ENCODE measurements at places on chromosomes 1 and 21. TPM values are rescaled to one million over a fixed set of nuclear protein-coding genes. Genes with fewer than 3 reads are reported as not detected.

The PDIK1L gene
- total RNA-seq: 11.2 TPM

DNA sequence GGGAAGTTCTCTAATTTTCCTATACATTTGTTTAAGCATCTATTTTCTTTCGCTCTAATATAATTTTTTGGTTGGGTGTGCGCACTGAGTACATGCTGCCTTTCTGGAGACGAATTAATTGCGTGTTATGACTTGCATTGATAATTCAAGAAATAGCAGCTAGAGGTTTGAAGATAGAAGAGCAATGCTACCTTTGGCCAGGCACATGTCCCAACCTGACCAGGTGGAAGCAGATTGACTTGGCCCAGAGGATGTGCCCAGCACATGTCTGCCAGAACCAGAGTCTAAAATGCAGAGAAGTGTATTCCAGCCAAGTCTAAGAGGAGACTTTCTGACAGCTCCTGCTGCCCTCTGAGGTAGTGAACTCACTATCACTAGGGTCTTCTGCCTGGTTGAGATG is 114.3 kb downstream of the SLC35F3 start:
- ATAC-seq: no peak
- no peak overlapping the region for H3K27ac ChIP-seq
- H3K36me3 ChIP-seq: no peaks in the 10 kb centered on the region
- peaks cover 15% of the 10 kb centered on the region for H3K27me3 ChIP-seq

- no peaks in the 10 kb centered on the region for H3K27me3 ChIP-seq
- peaks cover 28% of the 10 kb centered on the region for H3K4me1 ChIP-seq
- H3K36me3 ChIP-seq: peaks cover 44% of the 10 kb centered on the region
- peak; percentile 90 for ATAC-seq
- H3K4me3 ChIP-seq: peak overlapping the region; percentile 86
Measured at GRCh38 chr1:161013488-161014230, 7.3 kb downstream of the F11R start.

DNA sequence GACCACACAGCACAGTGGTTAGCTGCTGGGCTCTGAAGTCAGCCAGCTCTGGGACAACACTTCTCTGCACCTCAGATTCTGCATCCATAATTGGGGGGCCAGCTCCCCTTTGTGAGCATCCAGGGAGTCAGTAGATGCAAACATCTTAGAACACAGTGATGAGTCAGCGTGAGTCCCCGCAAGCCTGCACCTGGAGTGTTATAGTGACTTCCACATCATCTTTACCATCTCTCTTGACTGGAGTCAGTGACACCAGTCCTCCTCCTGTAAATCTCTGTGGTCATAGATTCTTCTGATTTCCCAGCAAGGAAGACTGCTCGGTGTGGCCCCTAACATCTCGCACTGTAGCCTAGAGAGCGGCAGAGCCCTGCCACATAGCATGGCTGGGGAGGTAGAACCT is 13.9 kb upstream of the EDN2 start:
- H3K4me1 ChIP-seq: no peaks in the 10 kb centered on the region
- no peaks in the 10 kb centered on the region for H3K36me3 ChIP-seq
- H3K27ac ChIP-seq: no peak overlapping the region
- peaks cover 14% of the 10 kb centered on the region for H3K27me3 ChIP-seq

The SAMD13 gene
- total RNA-seq: not detected

- no peaks in the 10 kb centered on the region for H3K27me3 ChIP-seq
- no peak for ATAC-seq
- no peaks in the 10 kb centered on the region for H3K4me1 ChIP-seq
- peak overlapping the region; percentile 86 for H3K4me3 ChIP-seq
- peak overlapping the region; percentile 82 for H3K27ac ChIP-seq
Measured at GRCh38 chr1:201113451-201114244, 1.4 kb upstream of the CACNA1S start.

GRCh38 chr1:243508303-243508713 is 252.5 kb downstream of the SDCCAG8 start:
- peaks cover 71% of the 10 kb centered on the region for H3K36me3 ChIP-seq
- no peak overlapping the region for H3K4me3 ChIP-seq
- ATAC-seq: no peak
- H3K27ac ChIP-seq: no peak overlapping the region

DNA sequence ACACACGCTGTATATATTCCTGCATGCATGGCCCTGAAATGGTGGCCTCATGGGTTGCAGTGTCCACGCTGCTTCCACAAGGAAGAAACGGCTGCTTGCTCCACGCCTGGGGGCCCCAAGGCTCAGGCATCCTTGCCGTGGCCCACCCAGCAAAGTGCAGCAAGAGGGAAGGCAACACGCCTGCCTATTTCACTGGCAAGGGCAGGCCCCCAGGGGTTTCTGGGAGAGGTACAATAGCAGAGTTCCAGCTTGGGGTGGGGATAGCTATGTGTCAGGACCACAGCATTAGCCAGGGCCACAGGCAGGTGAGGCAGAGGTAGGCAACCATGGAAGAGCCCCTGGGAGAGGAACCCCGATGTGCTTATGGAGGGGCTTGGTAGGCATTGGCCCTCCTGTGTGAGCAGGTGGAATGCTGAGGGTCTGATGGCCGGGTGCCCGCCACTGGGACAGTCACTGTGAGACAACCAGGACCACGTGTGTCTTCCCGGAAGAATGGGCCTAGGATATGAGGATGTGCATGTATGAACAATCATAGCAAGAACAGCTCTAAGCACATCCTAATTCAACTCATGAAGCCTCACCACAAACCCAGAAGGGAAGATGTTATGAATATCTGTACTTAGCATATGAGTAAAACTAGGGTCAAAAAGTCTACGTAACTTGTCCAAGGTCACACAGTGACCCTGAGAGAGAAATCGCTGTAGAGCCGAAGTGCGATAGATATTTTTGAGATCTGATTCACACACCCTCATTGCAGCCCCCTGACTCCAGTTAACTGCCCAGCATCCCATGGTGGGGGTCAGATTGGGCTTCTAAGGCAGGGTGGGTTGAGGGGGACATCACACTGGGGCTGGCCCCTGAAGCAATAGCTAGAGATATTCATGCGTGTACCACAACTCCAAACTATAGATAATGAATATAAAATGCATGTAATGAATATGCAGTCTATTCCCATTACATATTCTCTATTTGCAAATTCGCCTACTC is 11.8 kb downstream of the TFF2 start:
- peak overlapping the region; percentile 10 for H3K4me3 ChIP-seq
- peak; percentile 84 for ATAC-seq
- H3K4me1 ChIP-seq: peaks cover 17% of the 10 kb centered on the region
- H3K36me3 ChIP-seq: no peaks in the 10 kb centered on the region

DNA sequence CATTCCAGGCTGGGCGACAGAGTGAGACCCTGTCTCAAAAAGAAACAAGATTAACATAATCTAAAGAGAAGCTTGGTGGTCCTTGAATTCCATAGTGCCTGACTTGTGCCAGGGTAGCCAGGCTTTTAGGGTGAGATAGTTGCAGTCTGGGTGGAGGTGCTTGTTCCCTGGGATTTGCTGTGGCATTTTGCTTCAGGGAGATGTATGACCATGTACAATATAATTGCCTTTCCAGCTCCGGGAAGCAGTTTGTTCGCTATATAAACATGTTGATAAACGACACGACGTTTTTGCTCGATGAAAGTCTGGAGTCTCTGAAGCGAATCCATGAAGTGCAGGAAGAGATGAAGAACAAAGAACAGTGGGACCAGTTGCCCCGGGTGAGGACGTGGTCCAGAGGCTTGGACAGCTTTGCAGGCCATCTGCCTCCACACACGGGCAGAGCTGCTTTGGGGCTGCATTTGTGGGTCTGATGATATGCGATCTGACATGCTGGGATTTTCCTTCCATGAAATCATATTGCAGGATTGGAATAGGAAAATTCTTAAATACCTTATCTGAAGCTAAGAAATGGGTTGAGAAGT is 49.4 kb upstream of the KIF1B start:
- H3K4me3 ChIP-seq: no peak overlapping the region
- H3K27me3 ChIP-seq: no peaks in the 10 kb centered on the region
- H3K4me1 ChIP-seq: peaks cover 5% of the 10 kb centered on the region
- H3K36me3 ChIP-seq: peaks cover 61% of the 10 kb centered on the region

The KPRP gene
- not detected for total RNA-seq

- peaks cover 4% of the 10 kb centered on the region for H3K27me3 ChIP-seq
- ATAC-seq: no peak
- peak overlapping the region; percentile 81 for H3K4me3 ChIP-seq
- H3K27ac ChIP-seq: no peak overlapping the region
- no peaks in the 10 kb centered on the region for H3K36me3 ChIP-seq
- H3K4me1 ChIP-seq: no peaks in the 10 kb centered on the region
Measured at GRCh38 chr1:85199667-85200462, 951 bp downstream of the SYDE2 start.

- no peak overlapping the region for H3K4me3 ChIP-seq
- peaks cover 8% of the 10 kb centered on the region for H3K4me1 ChIP-seq
- H3K36me3 ChIP-seq: peaks cover 15% of the 10 kb centered on the region
Measured at GRCh38 chr21:36804874-36805611, 106.1 kb downstream of the SIM2 start.

The UMODL1 gene
- total RNA-seq: 0.11 TPM

Measured in activated T-helper 17 cell treated with anti-CD3 and anti-CD28 coated beads, Interleukin-2, amount 50 U/mL, for 72 hours (primary cell).